ENCODE measurements at places on chromosomes 4 and X.

DNA sequence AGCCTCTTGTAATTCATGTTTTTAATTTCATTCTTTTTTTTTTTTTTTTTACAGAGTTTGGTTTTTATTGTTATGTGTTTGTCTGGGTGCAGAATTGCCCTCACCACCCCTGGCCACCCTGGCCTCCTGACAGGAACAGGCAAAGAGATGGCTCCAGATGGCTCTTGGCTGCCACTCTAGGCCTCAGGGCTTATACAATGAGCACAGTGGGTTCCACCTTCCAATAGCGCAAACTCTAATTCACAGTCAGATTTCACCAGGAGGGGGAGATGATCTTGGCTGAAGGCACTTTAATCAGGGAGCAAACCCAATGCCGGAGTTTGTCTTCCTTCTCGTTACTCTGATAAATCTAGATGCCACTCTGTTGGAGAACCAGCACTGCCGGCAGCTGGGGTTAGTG, 24.8 kb downstream of the CPE start:
- DNase-seq = no peak

DNA sequence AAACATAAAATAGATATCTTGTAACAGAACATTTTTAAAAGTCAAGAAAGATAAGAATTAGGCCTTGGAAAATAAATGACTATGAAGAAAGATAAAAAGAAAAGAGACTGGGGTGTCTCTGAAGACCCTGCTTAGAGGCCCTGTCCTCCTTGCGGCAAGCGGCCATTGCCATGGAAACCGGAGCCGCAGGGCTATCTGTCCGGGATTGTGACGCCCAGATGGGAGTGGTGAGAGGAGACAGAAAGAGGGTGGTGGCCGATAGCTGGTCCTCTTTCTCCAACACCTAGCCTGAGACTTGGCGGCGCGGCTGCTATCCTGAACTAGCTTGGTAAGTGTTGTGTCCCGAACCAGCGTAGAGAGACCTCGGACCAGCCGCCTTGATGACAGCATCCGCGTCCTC, at the start of gene DUSP21:
Gene DUSP21, plus strand, starts transcription at position 269 of the 400 bp plus-strand sequence. Its CDS starts 112 bp downstream, at position 381.
- no peak for DNase-seq

GRCh38 chrX:22310779-22311178, 38.1 kb downstream of the CBLL2 start:
- no peak for DNase-seq

- DNase-seq = no peak
These were observed 161.2 kb downstream of the STK32B start for GRCh38 chr4:5212255-5213013.

GRCh38 chr4:152719801-152720556, 40.2 kb upstream of the TMEM154 start:
- no peak for DNase-seq

DNA sequence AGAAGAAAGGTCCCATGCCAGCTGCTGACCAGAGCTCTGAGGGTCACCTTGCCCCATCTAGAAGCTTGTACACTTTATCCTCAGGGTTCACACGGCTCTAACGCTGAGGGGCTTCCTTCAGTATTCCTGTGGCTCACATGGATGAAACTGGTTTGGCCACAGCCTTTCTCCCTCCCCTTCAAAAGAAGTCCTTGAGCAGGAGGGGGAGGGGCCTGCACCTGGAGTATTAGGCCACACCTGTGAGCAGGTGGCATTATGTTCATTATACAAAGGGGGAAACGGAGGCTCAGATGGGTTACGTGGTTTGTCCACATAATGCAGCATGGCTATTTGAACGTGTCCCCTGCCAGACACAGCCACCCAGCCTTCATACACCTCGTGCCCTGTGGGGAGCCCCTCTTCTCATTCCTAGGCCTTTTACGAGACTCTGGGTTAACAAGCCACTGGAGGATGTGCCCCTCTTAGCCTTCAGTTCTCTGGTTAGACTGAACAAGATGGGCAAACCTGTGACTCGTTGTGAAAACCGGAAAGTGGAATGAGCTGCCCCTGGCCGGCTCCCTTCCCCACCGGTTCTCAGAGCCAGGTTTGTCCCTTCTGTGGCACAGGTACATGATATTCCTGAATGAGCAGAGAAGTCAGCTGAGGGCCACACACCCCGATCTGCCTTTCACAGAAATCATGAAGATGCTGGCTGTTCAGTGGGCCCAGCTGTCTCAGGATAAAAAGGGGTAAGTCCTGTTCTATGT, 27.2 kb upstream of the JAKMIP1 start:
- no peak for DNase-seq

- no peak for DNase-seq
These were observed 76.1 kb upstream of the IRF2 start for GRCh38 chr4:184550476-184550875.

- DNase-seq = no peak
These were observed 434.3 kb upstream of the RASGEF1B start for GRCh38 chr4:81905971-81906370.

GRCh38 chr4:188554413-188554812, 415.2 kb downstream of the TRIML1 start:
- no peak for DNase-seq

- DNase-seq = no peak
These were observed 1.3 kb downstream of the PCDH7 start for GRCh38 chr4:30721185-30722091.

DNA sequence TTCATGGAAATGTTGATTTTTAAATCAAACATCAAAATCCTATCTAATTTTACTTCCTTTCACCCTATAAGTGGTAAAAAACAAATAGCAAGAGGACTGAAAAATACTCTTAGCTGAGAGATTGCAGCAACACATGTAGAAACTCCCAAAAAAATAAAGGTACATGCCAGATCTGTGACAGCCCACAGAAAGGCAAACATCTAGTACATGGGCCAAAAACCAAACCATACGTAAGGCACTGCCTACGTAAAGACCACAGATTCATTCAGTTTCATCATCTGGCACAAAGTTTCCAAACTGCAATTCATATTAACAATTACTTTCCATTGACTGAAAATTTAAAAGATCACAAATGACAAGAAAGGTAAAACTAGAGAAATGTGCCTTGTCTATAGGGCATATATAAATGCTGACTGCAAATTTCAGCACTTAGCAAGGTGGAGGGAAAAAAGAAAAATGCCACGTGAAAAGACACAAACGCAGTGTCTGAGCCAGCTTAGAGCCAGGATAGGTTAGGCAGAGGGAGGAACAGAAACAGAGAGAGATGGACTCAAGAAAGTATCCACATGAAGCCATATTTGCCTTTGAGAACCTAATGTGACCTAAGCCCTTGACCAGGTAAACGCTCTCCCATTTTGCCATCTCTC, 88.1 kb downstream of the TSPAN5 start:
- no peak for DNase-seq

- no peak for DNase-seq
These were observed 1.1 kb upstream of the CUL4B start for GRCh38 chrX:120561634-120562568.

- no peak for DNase-seq
These were observed 86.3 kb downstream of the GYPE start for GRCh38 chr4:143819029-143819428.

DNA sequence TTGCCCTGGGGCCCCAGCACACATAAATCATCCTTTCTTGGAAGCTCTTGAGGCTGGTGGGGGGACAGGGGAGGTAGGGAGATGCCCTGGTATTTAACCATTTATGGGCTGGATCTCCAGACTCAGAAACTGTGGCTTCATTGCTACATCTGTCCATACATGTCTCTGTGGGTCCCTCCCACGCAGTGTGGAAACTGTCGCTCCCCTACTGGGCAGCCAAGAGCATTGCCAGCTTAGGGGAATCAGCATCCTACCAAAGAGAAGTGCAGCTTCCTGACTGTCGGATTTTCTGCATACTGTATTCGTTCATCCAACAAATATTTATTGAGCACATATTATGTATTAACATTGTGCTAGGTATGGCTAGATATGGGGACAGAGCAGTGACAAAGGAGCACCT, 3.7 kb downstream of the GRIPAP1 start:
- no peak for DNase-seq

DNA sequence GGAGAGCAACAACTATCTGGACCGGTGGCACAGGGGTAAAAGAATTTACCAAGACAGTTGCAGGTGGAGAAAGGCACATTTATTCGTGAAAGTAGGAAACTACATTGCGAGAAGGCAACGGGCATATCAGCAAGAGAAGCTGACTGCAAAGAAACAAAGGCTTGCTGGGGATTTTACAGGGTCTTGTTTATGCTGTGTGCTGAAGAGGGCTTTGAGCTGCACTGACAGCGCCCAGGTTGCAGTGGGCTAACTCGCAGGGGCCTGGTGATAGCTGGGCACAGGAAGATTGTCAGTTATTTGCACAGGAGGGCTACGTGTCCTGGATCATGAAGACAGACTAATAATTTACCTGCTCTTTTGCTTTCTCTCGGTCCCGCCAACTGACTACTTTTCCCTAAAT, 10.7 kb downstream of the TLR3 start:
- no peak for DNase-seq

GRCh38 chrX:136829413-136829812, 48.7 kb upstream of the ARHGEF6 start:
- no peak for DNase-seq

DNA sequence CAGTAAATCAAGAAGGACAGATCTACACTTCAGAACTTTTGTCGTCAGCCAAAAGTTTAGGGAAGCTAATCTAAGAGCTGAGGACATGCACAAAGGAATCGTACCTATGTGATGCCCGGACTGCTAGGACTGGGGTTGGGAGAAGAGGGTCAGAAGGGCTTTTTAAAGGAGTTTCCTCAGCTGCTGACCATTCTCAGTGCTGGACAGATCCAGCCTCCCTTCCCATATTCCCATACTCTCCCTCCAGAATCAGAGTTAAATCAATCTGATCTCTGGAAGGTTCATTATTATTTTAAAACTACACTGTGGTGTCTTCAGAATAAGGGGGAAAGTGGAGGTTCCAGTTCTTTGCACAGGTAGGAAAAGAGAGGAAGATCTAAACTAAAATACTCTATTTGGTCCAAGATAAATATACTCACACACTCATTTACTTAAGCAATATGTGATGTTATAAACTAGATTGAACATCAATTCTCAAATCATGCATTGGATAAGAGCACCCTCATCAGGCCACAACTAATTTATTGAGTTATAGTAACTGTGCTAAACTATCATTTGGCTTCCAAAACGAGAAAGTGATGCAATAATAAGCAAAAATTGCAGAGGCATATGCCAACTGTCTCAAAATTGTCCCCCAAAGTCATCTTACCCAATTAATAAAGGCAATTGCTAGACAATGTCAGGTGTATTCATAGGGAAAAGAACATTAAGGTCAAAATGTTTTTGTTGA, 124.7 kb downstream of the HNRNPD start:
- DNase-seq = no peak

DNA sequence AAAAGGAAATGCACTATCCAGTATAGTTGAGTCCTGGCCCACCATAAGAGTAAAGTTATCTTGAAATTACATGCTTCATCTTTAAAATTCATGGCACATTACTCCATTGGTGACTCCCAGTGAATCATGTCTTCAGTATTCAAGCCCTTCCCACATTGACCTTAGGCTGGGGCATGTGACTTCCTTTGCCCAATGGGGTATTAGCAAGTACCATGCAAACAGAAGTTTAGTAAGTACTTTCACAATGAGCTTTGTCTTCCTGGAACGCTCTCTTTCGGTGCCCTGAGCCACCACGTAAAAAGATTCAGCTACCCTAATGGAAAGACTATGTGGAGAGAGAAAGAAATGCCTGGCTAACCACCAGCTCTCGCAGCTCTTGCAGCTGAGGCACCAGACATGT, 235.4 kb downstream of the HNRNPD start:
- DNase-seq = no peak

DNA sequence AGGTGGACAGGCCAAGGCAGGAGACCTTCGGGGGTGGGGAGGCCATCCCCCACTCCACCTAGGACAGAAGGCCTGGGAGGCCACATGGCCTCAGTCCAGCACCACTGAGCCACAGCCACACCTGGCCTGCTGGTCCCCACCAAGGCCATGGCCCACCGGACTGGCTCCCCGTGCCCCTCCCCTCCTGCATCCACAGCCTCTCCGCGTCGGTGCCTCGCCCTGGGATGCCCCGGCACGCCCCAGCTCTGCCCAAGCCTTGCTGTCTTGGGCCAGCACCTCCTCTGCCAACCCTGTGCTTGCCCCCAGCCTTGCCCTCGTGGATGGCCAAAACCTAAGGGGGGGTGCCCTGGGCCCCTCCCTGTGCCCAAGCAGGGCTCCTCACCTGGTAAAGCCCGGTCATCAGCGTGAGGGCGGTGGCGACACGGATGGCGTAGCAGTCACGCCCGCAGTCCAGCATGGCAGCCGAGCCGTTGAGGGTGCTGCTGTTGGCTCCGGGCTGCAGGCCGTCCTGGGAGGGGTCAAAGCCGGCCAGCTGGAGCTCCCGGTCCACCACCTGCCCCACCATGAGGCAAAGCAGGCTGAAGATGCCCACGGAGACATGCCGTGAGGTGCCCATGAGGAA, 2.3 kb downstream of the SLC26A1 start:
- DNase-seq = no peak

- DNase-seq = no peak
These were observed 28.6 kb downstream of the RGS12 start for GRCh38 chr4:3321295-3321889.

GRCh38 chrX:70253377-70254062, 6.5 kb downstream of the P2RY4 start:
- no peak for DNase-seq
